Activated CD4-positive, alpha-beta T cell treated with anti-CD3 and anti-CD28 coated beads for 36 hours (primary cell): ENCODE measurements at places on chromosomes 16 and 17. TPM values are rescaled to one million over a fixed set of nuclear protein-coding genes. Genes with fewer than 3 reads are reported as not detected.

TBC1D3G gene
- not detected for total RNA-seq

CCDC47 gene
- 82.3 TPM for total RNA-seq

ALOX12 gene
- total RNA-seq, result not detected

KIAA0513 gene
- 9.6 TPM for total RNA-seq

SEPTIN12 gene
- total RNA-seq, result not detected

ASPA gene
- total RNA-seq, result not detected

IGSF6 gene
- total RNA-seq, result 0.11 TPM

CFAP97D1 gene
- total RNA-seq, result not detected

TLCD3B gene
- total RNA-seq, result 4.0 TPM

CD300LB gene
- not detected for total RNA-seq

GRCh38 chr17:58318065-58318481, 10.5 kb downstream of the TSPOAP1 start:
- H3K4me1 ChIP-seq, result peaks cover 14% of the 10 kb centered on the region
- peak overlapping the region; percentile 77 for H3K27ac ChIP-seq
- no peak overlapping the region for H3K4me3 ChIP-seq
- H3K36me3 ChIP-seq, result peaks cover 3% of the 10 kb centered on the region
- DNase-seq, result no peak
- no peaks in the 10 kb centered on the region for H3K27me3 ChIP-seq

- peak overlapping the region; percentile 97 for H3K4me3 ChIP-seq
- H3K36me3 ChIP-seq, result peaks cover 43% of the 10 kb centered on the region
- no peaks in the 10 kb centered on the region for H3K27me3 ChIP-seq
- DNase-seq, result no peak
These were observed 428 bp downstream of the TUFM start for GRCh38 chr16:28845761-28846079.

GRCh38 chr17:78276098-78276887, 44.9 kb downstream of the TMEM235 start:
- no peak overlapping the region for H3K4me3 ChIP-seq
- H3K27ac ChIP-seq, result no peak overlapping the region
- no peaks in the 10 kb centered on the region for H3K36me3 ChIP-seq
- no peak for DNase-seq

- peaks cover 61% of the 10 kb centered on the region for H3K4me1 ChIP-seq
- no peak overlapping the region for H3K4me3 ChIP-seq
- H3K27ac ChIP-seq, result no peak overlapping the region
- no peaks in the 10 kb centered on the region for H3K27me3 ChIP-seq
These were observed 11.5 kb downstream of the MAP2K6 start for GRCh38 chr17:69425978-69426377.

GRCh38 chr16:49822649-49823370, 33.1 kb downstream of the ZNF423 start:
- DNase-seq, result no peak
- no peaks in the 10 kb centered on the region for H3K4me1 ChIP-seq
- peaks cover 4% of the 10 kb centered on the region for H3K27me3 ChIP-seq
- no peak overlapping the region for H3K4me3 ChIP-seq

DNA sequence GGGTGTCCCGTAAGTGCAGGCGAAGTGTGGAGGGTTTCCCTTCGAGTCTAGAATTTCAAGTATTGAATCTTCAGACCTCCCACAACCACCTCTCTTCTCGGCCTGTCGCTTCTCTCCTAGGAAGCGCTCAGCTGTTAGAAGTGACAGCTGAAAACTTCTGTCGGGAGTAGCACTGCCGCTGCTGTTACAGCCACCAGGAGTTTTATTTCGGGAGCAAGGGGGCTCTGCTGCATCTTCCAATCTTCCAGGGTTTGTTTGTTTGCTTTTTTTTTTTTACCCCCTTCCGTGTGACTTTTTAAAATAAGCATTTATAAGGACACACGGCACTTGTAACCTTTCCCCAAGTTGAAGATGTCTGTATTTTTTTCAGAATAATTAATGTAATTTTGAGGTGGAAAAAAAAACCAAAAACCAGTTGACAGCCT, 767 bp downstream of the RPS6KB1 start:
- H3K27me3 ChIP-seq, result no peaks in the 10 kb centered on the region
- no peak for DNase-seq
- peaks cover 42% of the 10 kb centered on the region for H3K4me1 ChIP-seq
- H3K27ac ChIP-seq, result peak overlapping the region; percentile 97

DNA sequence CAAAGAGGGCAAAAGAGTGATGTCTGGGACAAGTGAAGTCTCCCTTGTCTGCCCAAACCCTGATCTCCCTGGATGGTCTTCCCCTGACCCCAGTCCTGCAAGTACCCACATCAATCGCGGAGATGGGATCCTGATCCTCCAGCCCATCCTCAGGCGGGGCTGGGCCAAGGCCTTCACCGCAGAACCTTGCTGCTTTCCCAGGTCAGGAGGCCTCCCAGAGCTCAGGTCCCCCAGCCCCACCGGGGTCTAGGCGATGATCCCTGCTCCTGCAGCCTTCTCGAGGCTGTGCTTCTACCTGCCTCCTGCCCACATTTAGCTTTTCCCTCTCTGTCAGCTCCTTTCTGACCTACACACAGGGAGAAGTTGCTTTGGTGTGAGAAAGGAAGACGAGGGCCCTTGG, 6.3 kb downstream of the SLC12A4 start:
- H3K4me1 ChIP-seq, result peaks cover 5% of the 10 kb centered on the region
- H3K27me3 ChIP-seq, result no peaks in the 10 kb centered on the region
- no peak for DNase-seq
- no peak overlapping the region for H3K4me3 ChIP-seq

- peak; percentile 50 for DNase-seq
- H3K27ac ChIP-seq, result no peak overlapping the region
- H3K4me3 ChIP-seq, result no peak overlapping the region
- H3K4me1 ChIP-seq, result peaks cover 30% of the 10 kb centered on the region
- peaks cover 3% of the 10 kb centered on the region for H3K36me3 ChIP-seq
- no peaks in the 10 kb centered on the region for H3K27me3 ChIP-seq
These were observed 8.9 kb upstream of the KRTAP17-1 start for GRCh38 chr17:41324180-41325075.

DNA sequence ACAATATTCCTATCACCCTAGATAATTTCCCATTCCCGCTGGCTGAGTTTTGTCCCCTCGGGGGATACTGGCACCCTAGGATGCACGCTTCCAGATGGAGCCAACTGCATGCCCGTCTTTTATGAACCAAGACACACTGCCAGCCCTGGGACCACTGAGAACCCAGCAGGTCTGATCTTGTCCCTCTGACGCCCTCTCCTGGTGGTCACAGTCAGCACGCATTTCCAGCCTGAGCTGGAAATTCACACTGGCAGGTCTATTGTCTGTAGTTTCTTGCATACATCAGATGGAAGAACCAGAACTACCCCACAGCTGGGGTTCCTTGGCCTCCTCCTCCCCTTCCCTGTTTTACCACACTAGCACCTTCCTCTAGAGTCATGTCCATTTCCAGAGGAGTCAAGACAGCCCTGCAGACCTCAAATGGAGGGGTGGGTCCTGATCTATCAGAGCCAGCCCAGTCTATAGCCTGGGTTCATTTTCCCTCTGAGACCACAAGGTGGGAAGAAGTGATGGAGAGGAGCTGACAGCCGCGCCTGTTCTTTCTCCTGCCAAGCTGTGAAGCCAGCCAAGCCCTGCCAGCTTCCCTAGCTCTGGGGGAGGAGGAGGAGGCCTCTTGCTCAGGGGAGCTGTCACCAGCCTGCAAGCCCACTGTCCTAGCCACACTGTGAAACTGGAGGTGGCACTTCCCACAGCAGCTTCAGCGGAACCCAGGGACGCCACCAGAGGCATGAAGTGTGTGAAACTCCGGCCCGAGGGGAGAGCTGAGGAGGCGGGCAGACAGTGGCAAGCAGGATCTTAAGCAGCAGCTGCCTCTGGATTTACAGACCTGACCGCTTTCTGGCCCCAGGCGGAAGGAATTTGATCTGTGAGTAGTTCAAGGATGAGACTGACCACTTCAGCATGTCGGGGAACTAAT, 29.3 kb downstream of the MXRA7 start:
- DNase-seq, result peak; percentile 83
- H3K4me1 ChIP-seq, result peaks cover 1% of the 10 kb centered on the region
- H3K36me3 ChIP-seq, result no peaks in the 10 kb centered on the region
- no peak overlapping the region for H3K4me3 ChIP-seq
- H3K27me3 ChIP-seq, result no peaks in the 10 kb centered on the region

DNA sequence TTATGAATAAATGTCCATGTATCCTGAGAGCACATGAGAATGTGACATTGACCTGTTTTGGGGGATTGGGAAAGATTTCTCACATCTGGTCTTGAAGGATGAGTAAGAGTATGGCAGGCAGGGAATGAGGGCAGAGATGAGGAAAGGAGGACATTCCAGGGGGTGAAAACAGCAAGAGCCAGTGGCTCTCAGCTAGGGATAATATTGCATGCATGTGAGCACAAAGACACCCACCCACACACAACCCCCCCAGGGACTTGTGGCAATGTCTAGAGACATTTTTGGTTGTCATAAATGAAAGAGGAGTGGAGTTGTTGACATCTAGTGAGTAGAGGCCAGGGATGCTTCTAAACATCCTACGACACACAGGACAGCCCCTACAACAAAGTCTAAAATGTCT, 6.0 kb downstream of the MYO1D start:
- H3K27me3 ChIP-seq, result peaks cover 2% of the 10 kb centered on the region
- H3K36me3 ChIP-seq, result no peaks in the 10 kb centered on the region
- no peak overlapping the region for H3K27ac ChIP-seq
- DNase-seq, result no peak
- peaks cover 7% of the 10 kb centered on the region for H3K4me1 ChIP-seq

GRCh38 chr16:85979605-85980004, 80.6 kb downstream of the IRF8 start:
- H3K27ac ChIP-seq, result no peak overlapping the region
- peak; percentile 32 for DNase-seq
- peaks cover 6% of the 10 kb centered on the region for H3K27me3 ChIP-seq
- H3K36me3 ChIP-seq, result no peaks in the 10 kb centered on the region
- H3K4me1 ChIP-seq, result peaks cover 34% of the 10 kb centered on the region

DNA sequence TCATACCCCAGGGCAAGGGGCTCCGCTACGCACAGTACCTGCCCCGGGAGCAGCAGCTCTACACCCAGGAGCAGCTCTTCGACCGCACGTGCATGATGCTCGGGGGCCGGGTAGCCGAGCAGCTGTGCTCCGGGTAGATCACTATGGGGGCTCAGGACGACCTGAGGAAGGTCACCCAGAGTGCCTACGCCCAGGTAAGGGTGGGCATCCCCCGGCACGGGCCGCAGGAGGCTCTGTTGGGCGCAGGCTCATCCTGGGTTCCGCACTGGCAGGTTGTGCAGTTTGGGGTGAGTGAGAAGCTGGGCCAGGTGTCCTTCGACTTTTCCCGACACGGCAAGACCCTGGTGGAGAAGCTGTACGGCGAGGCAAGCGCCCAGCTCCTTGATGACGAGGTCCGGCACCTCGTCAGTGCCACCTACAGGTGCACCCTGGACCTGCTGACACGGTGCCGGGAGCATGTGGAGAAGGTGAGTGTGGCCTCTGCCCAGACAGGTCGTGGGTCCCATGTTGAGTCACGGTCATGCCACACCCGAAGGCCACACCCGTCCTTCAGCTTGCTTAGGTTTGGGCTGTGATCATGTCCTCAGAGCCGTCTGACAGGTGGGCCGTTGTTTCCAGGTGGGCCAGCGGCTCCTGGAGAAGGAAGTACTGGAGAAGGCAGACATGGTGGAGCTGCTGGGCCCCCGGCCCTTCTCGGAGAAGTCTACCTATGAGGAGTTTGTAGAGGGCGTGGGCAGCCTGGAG, 19.3 kb downstream of the DBNDD1 start:
- peaks cover 25% of the 10 kb centered on the region for H3K36me3 ChIP-seq
- H3K27me3 ChIP-seq, result peaks cover 4% of the 10 kb centered on the region
- H3K4me1 ChIP-seq, result peaks cover 8% of the 10 kb centered on the region

- H3K4me1 ChIP-seq, result peaks cover 6% of the 10 kb centered on the region
- no peak overlapping the region for H3K27ac ChIP-seq
- peak overlapping the region; percentile 69 for H3K4me3 ChIP-seq
These were observed 1.1 kb upstream of the NTN1 start for GRCh38 chr17:9020096-9020823.

- no peak overlapping the region for H3K27ac ChIP-seq
- H3K27me3 ChIP-seq, result peaks cover 4% of the 10 kb centered on the region
- H3K4me3 ChIP-seq, result no peak overlapping the region
- DNase-seq, result no peak
These were observed 518.6 kb upstream of the WSB1 start for GRCh38 chr17:26775219-26775822.

DNA sequence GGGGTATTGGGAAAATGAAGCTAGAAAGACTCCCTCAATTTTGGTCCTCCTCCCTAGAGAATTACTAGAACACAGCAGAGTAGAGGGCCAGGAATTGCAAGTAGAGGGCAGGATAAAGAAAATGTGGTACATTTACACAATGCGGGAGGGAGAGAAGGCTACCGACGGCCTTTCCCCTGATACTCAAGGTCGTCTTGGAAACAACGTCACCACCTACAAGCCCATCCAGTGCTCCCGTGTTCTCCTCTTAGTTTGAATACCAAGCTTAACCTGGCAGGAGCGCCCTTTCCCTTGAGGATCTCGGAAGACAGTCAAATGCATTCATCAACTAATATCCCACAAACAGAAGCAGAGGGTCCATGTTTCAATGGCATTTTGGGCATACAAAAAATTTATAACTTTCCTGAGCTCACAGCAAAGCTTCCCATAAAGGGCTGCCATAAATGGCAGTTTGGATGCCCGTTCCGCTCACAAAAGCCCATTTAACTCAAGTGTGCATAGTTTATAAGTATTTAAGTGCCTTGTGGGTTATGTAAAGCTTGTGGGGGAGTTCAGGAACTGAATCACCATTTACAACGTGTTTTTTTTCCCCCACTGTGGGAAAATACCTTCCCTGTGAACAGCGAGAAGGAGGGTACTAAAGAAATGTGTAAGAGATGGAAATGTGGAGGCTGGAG, 414.6 kb downstream of the SLC39A11 start:
- DNase-seq, result no peak
- H3K4me1 ChIP-seq, result no peaks in the 10 kb centered on the region
- H3K27me3 ChIP-seq, result no peaks in the 10 kb centered on the region
- H3K27ac ChIP-seq, result no peak overlapping the region
- H3K36me3 ChIP-seq, result peaks cover 4% of the 10 kb centered on the region
- H3K4me3 ChIP-seq, result no peak overlapping the region

- H3K27ac ChIP-seq, result peak overlapping the region; percentile 72
- peak overlapping the region; percentile 63 for H3K4me3 ChIP-seq
- H3K36me3 ChIP-seq, result peaks cover 6% of the 10 kb centered on the region
- peaks cover 28% of the 10 kb centered on the region for H3K4me1 ChIP-seq
These were observed 7.6 kb downstream of the MYO1C start for GRCh38 chr17:1484676-1485422.

DNA sequence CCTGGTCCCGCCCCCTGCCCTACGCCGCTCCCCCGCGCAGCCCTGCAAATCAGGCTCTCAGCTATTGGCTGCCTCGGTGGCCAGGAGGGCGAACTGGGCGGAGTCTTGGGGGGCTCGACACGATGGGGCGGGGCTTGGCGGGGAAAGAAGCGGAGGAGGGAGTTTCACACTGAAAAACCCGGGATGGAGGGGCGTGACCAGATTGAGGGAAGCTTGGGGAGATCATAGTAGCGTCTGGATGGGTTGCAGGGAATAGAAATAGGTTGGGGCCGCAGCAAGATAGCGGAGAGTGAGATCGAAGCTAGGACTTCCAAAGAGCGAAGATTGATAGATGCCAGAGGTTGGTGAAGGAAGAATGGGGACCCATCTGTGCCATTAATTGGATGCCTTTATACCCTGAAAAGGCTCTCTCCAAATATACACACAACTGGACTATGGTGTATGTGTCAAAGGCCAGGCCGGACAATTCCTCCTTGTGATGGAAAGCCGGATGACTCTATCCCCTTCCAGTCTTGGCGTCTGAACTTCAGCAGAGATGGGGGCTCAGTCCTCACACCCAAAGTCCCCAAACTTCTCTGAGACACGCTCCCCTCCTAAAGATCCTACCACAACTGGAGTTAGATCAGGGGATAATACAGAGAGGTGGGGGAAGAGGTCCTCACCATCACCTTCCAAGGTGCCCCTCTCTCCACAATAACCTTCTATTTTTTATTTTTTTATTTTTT, 376 bp upstream of the STAC2 start:
- peaks cover 6% of the 10 kb centered on the region for H3K4me1 ChIP-seq
- peak overlapping the region; percentile 37 for H3K27ac ChIP-seq
- H3K27me3 ChIP-seq, result peaks cover 32% of the 10 kb centered on the region
- H3K36me3 ChIP-seq, result no peaks in the 10 kb centered on the region
- peak overlapping the region; percentile 72 for H3K4me3 ChIP-seq
